ENCODE measurements at places on chromosomes 7 and 10.

GRCh38 chr7:106952658-106953231, 87.7 kb downstream of the PIK3CG start:
- no peak for DNase-seq

GRCh38 chr10:77016855-77017254, 620.8 kb downstream of the KCNMA1 start:
- DNase-seq, result no peak

GRCh38 chr7:47329320-47329926, 252.5 kb downstream of the TNS3 start:
- DNase-seq, result no peak

- DNase-seq, result no peak
Measured at GRCh38 chr10:125018576-125019143, 76.7 kb downstream of the ZRANB1 start.

DNA sequence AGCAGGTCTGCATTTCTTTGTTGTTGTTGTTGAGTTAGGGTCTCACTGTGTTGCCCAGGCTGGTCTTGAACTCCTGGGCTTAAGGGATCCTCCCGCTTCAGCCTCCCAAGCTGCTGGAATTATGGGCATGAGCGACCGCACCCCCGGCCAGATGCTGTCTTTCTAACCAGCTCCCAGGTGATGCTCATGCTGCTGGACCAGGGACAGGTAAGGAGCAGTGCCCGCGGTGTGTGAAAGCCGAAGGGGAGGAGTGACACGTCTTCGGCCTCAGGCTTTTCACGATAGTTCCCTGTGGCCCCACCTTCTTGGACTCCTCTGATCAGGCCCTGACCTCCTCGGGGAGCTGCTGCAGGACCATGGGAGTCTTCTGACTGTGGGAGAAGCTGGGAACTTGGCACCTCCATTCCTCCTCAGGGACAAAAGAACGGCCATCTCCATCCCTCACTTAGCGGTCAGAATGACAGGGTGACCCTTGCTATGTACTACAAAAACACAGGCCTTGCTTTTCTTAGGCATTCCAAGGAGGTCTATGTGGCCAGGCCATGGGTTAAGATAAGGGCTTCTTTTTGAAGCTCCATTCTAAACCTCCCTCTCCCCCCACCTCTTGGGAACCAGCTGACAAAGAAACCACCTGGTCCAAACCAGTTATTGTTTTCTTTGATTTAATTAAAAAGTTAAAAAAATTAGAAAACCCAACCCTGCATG, 5.5 kb downstream of the SFRP5 start:
- DNase-seq, result no peak

DNA sequence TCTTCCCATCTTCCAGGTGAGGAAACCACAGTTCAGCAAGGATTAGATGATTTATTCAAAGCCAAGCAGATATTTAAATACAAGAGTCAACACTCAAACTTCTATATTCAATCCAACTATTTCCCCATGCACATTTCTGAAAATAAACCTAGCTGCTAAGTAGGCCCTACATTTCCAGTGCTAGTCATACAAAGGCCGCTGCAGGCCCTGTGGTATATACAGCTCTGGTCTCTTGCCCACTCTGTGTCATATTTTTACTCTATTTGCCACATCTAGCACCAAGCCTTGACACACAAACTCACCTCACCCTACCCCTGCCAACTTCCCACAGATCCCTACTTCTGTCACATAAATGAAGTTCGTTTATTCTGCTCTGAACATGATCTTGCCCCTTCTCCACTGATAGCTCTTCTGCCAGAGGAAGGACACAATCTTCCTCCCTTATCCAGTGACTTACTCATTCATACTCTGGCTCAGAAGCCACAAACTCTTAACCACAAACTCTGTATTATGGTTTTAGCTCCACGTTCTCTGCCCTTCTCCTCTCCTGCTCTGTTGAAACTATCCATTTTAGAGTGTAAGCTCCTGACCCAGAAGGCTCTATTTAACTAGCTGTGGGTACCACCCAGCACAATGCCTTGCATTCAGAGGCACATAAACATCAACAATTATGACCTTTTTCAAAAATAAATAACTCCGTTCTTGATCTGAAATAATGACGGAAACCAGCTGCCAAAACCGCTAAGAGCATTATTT, 180.7 kb downstream of the CPEB3 start:
- DNase-seq, result no peak

DNA sequence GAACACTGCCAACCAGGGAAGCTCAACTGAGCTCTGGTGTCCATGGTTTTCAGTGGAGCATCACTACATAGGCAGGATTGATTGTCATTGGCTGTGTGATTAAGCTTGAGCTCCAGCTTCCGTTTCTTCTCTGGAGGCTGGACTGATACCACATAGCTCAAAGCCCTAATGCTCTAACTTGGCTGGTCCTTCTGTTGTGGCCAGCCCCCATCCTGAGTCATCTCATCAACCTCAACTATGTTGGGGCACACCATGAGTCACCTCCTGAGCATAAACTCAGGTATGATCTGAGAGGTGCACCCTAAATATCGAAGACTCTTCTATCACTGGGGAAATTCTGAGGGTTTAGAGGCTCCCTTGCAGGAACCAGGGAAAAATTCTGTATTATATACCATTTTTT, 114.5 kb upstream of the INHBA start:
- no peak for DNase-seq

GRCh38 chr10:106920538-106920937, 244.0 kb downstream of the SORCS1 start:
- no peak for DNase-seq

GRCh38 chr7:1707756-1708595, 37.9 kb downstream of the ELFN1 start:
- DNase-seq, result no peak

DNA sequence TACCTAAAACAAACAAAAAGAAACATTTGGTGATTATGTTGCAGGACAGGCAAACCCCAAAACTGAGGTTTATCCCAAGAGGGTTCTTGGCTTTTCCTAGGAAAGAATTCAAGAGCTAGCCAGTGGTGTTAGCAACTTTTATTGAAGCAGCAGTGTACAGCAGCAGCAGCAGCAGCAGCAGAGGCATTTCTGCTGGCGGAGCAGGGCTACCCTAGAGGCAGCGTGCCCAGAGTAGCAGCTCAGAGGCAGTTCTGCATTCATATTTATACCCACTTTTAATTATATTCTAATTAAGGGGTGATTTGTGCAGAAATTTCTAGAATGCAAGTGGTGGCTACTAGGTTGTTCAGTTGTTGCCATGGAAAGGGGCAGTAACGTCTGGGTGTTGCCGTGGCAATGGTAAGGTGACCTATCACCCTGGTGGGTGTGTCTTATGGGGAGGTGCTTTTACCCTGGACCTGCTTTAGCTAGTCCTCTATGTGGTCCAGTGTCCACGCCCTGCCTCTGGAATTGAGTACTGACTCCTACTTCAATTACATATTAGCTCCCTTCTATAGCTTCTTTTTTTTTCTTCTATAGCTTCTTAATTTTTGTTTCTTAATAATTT, 53.9 kb downstream of the VCL start:
- DNase-seq, result no peak

- DNase-seq, result no peak
Measured at GRCh38 chr10:129659508-129660268, 192.6 kb downstream of the MGMT start.

DNA sequence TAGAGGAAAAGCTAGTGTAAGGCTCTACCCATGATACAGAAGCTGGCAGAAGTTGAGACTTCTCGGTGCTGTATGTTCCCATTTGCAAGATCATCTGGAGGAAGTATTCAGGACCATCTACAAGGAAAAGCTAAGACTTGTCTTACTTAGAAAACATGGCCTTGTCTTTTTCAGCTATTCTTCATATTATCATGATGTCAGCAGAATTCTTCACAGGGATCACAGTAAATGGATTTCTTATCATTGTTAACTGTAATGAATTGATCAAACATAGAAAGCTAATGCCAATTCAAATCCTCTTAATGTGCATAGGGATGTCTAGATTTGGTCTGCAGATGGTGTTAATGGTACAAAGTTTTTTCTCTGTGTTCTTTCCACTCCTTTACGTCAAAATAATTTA, 79.6 kb upstream of the SCIN start:
- DNase-seq, result no peak

DNA sequence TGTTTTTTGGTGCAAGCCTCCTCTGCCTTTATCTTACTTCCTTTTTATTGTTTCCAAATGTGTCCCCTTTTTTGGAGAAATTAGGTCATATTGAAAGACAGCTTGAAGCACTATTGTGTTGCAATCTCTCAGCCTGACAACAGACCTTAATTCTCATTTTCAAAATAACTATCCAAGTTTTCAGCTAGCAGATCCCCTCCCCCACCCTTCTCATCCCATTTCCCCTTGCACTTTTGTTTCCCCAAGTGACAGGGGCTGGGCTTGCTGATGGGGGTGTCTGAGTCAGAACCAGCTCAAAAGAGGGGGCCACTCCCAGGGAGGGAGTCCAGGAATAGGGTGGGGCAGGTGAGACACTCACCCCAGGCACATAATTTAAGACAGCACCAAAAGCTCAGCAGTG, 75.3 kb downstream of the MKI67 start:
- no peak for DNase-seq

DNA sequence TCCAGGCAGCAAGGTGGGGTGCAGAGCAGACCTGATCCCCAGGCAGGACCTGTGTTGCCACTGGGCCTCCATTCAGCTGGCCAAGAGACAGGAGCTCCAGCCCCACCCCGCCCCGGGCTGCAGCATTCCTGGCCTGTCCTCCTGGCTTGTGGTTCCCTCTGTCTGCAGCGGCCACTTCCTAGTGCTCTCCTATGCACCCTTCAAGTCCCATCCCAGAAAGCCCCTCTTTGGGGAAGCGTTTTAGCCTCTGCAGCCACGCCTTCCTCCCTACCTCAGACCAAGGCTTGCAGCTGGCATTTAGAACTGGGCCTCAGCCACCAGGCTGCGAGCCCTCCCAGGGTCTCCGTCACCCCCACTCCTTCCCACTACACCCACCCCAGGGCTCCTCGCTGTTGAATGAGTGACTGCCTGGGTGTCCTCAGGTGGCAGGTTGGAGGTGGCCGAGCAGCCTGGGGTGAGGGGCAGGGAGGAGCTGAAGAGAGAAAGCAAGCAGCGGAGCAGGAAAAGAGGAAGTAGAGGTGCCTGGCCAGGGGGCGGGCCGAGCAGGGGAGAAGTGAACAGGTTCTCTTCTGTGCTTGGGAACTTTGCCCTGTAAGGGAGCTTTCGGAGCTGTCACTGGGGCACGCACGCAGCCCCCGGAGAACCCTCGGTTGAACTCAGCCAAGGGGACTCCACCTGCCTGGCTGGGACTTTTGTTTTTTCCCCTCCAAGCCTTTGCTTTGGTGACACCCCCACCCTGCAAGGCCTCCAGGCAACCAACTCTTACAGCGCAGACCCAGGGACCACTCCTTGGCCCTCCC, 109.1 kb upstream of the TNRC18 start:
- no peak for DNase-seq

- DNase-seq, result no peak
Measured at GRCh38 chr7:82396343-82396742, 47.2 kb downstream of the CACNA2D1 start.

DNA sequence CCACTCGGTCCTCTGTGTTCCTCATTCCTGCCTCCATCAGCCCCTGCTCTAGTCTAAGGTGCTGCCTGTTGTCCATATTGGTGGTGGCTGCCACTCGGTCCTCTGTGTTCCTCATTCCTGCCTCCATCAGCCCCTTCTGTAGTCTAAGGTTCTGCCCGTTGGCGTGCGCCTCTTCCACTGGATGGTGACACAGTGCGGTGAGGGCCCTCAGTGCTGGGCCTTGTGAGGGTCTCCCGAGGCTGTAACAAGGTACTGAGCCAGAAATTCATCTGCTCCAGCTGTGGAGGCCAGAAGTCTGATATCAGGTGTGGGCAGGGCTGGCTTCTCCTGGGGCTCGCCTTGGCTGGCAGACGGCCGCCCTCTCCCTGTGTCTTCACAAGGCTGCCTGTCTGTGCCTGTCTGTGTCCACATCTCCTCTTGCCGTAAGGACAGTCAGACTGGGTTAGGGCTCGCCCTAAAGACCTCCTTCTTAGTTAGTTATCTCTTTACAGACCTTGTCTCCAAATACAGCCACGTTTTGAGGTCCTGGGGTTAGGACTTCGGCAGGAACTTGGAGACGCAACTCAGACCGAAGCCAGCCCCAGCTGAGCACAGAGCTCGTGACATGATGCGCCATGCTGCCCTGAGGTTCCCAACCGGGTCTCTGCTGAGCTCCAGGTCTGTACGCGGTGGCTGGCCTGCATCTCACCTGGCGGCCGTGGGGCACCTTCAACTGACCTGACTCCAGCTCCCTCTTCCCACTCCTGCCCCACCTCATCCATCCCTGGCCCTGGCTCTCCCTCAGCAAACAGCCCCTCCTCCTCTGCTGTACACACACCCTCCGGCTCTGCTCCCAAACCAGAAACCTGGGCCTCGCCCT, 181.4 kb upstream of the SHH start:
- DNase-seq, result no peak

DNA sequence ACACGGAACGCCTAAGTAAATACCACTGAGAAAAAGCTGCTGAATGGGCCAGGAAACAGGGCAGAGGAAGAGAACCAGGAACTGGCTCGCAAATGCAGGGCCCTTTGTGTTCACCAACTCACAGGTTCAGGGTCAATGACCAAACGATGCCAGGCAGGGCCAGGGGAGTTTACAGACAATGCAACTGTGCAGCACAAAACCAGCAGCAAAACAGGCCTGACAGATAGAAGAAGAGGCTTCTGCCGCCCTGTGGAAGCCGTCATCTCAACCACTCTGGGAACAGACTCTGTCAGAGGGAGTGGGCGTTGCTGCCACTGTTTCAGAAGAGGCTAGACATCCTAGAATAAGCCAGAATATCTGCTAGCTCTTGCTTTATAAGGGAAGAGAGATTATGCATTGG, 117.9 kb downstream of the KMT2E start:
- DNase-seq, result no peak

- DNase-seq, result no peak
Measured at GRCh38 chr7:106465704-106466468, 181.1 kb upstream of the NAMPT start.

- DNase-seq, result no peak
Measured at GRCh38 chr7:140883378-140883777, 41.4 kb downstream of the BRAF start.

- DNase-seq, result no peak
Measured at GRCh38 chr10:87739703-87740102, 78.3 kb downstream of the ATAD1 start.

DNA sequence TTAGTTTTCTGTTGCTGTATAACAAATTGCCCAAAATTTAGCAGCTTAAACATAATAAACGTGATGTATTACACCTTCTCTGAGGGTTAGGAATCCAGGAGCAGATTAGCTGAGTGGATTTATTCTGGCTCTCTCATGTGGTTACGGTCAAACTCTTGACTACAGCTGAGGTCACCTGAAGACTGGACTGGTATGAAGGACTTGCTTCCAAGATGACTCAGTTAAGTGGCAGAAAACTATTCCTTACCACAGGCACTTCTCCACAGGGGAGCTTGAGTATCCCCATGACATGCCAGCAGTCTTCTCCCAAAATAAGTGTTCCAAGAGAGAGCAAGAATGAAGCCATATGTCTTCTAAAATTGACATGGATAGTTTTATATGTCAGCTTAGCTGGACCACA, 957.2 kb upstream of the GHITM start:
- no peak for DNase-seq

Measured in NT2/D1 (cell line).